ENCODE measurements at places on chromosomes 4 and X.

- DNase-seq = no peak
These were observed 207.9 kb upstream of the KLF3 start for GRCh38 chr4:38456096-38456495.

DNA sequence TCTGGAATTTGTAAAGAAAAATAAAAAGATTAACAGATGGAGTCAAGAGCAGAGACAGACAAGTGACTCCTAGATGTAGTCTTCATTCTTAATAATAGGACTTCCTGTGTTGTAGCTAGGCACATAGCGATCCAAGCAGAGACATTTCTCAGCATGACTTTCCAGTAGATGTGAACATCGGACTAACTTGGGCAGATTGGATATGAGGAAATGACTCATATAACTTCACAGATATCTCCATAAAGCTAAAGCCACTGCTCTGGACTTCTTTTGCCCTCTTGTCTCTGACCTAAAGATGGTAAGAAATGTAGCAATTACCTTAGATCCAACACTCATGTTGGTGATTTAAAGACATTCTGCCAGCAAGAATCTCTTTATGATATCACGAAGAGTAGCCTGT is 131.7 kb downstream of the EPHA5 start:
- no peak for DNase-seq

DNA sequence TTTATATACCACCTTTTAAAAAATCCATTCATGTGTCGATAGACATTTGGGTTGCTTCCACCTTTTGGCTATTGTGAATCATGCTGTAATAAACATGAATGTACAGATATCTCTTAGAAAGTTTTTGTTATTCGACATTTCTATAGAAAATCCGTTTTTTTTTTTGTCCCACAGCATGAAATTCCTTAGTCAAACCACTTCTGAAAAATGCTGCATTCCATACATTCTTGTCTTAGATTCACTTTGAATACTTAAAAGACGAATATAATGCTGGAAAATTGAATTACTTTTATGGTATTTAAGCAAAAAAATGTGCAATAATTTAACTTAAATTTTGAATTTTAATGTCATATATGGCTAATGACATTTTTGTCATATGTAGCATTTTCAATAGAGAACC is 1345.5 kb downstream of the TECRL start:
- DNase-seq = no peak

GRCh38 chr4:75099321-75099720 is 166.4 kb downstream of the PARM1 start:
- no peak for DNase-seq

DNA sequence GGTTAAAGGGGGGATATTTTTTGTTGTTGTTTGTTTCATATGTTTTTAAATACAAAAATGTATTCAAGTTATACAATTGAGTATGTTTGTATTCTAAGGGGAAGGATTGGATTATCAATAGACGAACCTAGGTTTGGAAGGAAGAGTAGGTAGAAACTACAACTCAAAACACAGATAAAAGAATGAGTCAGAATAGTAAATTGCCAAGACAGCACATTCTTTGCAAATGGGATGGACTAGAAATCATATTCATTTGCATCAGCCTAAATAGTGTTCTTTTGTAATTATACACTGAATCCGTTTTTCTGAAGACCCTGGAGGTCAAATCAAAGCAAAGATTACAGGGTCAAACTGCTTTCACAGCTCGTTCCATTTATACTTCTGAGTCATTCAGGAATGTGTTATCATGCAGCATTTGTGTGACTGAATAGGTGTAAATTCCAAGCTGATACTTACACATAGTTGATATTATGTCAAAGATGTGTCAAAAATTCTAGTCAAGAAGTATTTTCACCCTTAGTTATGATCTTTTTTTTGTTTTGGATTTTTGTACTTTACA is 273.3 kb upstream of the FAT4 start:
- no peak for DNase-seq

GRCh38 chrX:31355206-31355955 is 283.5 kb upstream of the FTHL17 start:
- DNase-seq = no peak

GRCh38 chr4:152165146-152165545 is 370.7 kb downstream of the FBXW7 start:
- DNase-seq = no peak
